ENCODE measurements at places on chromosomes 7 and 10.

GRCh38 chr10:19412531-19412930, 363.9 kb downstream of the MALRD1 start:
- peak; percentile 3 for DNase-seq

DNA sequence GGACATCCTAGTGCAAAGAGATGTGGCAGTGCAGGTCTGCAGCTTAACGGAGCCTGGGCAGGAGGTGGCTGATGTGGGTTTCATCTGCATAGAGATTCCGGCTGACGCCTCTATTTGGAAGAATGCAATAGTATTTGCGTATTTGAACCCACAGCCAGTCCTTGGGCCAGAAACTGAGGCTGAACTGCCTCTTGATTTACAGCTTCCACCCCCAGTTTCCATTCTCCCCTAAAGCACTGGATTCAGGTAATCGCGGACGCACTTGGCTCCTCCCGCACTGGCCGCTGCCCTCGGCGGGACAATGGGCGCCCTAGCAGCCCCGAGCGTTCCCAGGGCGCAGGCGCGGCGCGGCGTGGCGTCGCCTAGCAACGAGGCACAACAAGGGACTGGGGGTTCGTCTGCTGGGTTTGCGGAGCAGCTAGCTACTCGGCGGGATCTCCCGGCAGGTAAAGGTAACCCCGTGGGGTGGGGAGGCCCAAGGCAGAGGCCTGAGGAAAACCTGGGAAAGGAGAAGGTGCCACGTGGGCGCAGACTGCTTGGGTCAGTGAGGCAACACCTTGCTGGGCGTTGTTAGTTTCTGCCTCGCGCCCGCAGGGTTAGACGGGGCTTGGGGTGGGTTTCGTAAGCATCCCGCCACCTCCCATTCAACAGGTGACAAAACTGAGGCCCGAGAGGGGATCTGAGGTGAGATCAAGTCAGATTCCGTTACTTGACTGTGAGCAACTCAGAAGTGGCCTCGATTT, at the start of gene ARMC3:
ARMC3 (plus strand) TSS at position 393 of the 743 bp plus-strand sequence. CDS start 3,944 bp downstream, outside the sequence.
- DNase-seq: peak; percentile 24

DNA sequence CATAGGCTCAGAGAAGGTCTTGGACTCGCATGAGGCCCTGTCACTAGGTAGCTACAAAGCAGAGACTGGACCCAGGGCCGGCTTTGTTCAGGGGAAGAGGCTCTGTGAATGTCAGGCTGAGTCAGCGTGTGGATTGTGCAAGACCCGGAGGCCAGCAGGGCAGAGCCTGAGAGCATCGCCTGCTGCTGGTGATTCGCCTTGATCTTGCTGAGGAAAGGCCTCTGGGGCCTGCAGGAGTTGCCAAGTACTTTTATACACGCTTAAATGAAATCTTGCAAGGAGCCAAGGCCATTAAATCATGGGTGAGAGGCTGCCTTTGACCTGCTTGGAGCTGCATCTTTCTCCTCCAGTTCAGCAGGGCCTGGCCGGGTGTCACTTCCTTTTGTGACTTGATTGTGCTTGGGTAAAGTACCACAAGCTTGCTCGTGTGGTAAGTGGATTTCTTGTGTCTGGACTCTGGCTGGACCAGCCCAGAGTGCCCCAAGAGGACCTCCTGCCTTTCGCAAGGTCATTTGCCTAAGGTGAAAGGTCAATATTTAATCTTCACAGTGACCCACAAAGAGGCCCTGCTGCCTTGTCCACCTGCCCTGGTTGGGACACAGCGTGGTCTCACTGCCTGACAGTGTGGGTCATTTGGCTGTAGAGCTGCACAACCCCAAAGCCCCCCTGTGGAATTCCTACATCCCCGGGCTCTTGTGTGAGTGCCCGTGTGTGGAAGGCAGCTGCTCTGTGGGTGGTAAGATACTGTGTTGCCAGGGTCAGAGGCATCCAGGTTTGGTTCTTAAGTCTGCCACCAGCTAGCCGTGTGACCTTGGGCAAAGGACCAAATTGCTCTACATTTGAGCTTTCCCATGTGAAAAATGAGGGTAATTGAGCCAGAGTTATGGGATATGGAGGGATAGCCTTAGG, 38.6 kb upstream of the SH2D4B start:
- peak; percentile 89 for DNase-seq

- DNase-seq: no peak
Observed at GRCh38 chr7:48140001-48140681, 31.1 kb upstream of the ABCA13 start.

DNA sequence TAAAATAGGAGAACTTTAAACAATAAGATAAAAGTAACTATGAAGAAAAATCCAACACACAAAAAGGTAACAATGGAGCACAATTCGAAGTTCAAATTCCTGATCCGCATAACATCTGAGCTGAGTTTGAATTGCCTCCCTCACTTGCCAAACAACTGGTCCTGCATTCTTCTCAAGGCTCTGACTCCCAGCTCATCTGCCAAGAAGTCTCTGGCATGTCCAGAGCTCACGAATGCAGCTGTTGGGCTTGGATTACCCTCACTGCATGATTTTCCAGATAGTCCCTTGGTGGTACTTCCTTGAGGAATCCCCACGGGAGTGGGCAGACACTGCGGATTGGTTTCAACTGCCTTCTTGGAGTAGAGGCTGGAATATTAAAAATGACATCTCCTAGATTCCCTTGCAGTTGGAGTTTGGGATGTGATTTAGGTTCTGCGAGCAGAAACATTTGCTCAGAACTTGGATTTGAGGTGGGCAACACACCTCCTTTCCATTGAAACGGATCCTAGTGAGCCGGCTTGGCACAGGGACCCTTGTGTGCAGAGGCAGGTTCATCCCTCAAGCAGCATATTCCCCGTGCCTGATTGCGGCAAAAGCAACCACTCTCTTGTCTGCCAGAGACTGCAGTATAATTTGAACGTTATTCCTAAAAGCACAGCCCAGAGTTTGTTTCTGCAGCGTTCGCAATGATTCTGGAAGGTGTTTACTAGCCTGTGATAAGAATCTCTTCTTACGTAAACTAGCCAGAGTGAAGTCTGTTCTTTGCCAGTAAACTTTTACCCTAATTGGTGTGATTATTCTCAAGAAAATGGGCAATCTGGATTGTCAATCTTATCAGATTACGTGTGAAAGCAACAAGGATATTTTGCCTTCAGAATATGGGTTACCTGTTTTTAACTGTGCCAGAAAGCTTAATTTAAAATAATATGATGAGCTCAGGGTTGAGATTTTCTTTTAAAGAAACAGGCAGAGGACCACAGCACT, 23.4 kb upstream of the PRKCQ start:
- no peak for DNase-seq

DNA sequence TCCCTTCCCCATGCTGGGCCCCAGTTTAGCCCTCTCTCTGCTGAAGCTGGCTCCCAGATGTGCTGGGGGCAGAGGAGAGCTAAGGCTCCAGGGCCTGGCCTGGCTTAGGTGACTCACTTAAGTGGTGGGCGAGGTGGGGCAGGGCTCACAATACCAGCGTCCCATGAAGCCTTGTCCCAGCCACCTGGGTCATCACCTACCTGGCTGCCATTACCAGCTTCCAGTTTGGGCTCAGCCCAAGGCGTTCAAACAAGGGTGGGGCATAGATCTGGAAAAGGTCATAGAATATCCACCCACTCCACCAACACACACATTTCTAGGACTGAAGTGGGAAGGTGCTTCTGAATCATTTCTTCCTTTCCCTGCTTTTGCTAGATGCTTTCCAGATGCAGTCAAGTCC, 8.3 kb downstream of the KAZALD1 start:
- no peak for DNase-seq

DNA sequence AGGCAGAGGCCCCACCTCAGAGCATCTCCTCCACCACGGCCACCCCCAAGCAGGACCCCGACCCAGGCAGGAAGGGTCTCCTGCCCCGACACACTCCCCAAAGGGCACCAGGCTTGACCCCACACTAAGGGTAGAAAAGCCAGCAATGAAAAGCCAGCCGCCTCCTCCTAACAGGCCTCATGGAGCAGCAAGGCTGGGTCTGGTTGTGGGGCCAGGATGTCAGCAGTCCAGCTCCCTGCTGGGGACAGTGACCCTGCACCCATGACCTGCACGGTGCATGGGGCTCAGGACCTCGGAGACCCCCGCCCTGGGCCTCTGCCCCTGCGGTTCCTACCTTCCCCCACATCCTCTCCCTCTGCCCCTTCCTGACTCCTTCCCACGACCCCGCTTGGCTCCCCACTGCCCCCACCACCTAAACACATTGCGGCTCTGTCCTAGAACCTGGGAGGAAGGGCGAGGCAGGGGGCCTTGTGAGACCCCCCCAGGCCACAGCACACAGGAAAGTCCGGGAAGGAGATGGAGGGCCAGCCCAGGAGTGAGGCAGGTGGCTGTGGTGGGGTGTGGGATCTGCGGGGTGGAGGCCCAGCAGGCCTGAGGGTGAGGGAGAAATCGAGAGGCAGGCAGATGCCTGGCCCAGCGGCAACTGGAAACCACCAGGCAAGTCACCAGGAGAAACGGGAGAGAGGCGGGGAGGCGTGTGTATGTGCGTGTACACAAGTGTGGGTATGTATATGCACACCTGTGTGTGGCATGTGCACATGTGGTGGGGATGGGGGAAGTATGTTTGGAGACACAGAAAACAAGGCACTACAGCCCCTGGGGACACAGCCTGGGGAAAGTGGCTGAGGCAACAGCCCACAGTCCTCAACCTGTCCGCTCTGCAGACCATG, 229.9 kb downstream of the MAD1L1 start:
- no peak for DNase-seq

GRCh38 chr7:68235937-68236336, 1239.3 kb downstream of the TYW1 start:
- no peak for DNase-seq

- DNase-seq: no peak
Observed at GRCh38 chr10:63429281-63429680, 36.5 kb downstream of the JMJD1C start.
